Effector CD8-positive, alpha-beta T cell (primary cell): ENCODE measurements at places on chromosomes 12 and 14.

GRCh38 chr12:65125247-65125646 lies 4.1 kb upstream of the WIF1 start:
- DNase-seq, result no peak

GRCh38 chr12:104604995-104605675 lies 148.4 kb downstream of the CHST11 start:
- no peak for DNase-seq

DNA sequence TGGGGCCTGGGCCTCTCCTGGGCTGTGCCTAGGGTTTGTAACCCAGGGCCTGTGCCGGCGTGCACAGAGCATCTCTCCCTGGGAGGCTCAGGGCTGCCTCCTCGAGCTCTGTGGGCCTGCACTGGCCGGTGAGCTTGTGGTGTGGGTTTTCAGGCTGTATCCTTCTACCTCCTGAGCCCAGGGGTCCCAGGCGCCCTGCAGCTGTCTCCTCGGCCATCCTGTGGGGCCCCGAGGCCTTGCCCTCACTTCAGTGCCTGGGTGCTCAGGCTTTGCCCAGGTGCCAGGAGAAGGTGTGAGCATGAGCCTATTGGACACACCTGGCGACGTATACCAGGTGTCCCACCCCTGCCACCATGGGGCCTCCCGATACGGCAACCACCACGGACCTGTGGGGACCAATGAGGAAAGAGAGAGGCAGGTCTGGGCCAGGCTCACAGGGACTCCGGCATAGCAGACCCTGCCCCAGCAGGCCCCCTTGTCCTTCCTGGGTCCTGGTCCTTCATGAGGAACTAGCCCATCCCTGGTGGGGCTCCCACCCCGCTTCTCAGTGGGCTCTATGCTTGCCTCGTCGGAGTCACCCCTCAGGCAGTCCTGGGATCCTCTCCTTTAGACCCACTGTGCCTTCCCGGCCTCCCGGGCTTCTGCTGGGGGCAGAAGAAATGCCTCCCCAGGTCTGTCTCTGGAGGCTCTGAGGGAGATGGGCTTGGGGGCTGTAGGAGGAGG lies 400.2 kb downstream of the TMEM121 start:
- no peak for DNase-seq

- no peak for DNase-seq
Observed at GRCh38 chr14:72715850-72716228, 178.1 kb downstream of the DPF3 start.

- DNase-seq, result no peak
Observed at GRCh38 chr14:94517641-94518257, 8.5 kb upstream of the SERPINA12 start.

- no peak for DNase-seq
Observed at GRCh38 chr12:16112130-16112529, 165.4 kb downstream of the SLC15A5 start.

DNA sequence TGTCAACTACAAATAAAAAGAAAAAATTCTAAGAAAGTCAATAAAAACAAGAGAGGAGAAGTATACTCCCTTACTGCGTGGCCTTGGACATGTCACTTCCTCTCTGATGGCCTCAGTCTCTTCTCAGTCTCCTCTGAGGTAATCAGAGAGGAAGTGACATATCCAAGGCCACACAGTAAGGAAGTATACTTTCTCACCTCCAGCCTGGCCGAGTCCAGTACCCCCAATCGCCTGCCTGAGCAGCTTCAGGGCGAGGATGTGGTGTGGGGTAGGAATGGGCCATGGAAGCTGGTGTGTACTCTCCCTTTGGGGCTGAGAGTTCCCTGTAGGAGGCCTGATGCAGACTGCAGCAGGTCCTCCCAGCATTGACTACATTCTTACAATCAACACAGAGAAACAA lies 15.8 kb downstream of the VDR start:
- no peak for DNase-seq

GRCh38 chr14:39381366-39381765 lies 50.9 kb downstream of the FBXO33 start:
- DNase-seq, result no peak

DNA sequence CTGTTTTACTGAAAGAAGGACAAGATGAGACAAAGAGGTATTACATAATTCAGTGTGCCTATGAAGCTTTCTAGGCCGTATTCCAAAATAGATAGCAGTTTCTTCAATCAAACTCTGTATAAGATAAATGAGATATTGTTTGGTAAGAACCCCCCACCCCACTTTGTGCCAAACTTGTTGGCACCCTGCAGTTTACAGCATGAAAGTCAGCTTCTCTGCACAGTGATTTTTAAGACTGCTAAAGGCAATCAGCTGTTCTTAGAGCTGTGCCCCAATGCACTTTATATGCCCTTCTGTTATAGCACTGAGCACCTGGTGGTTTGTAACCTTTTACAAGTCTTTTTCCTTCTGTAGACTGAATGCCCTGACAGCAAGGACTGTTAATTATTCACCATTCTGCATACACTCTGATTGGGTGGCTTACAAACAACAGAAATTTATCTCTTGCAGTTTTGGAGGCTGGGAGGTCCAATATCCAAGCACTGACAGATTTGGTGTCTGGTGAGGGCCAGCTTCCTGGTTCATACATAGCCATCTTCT lies 76.7 kb downstream of the ANO4 start:
- no peak for DNase-seq

- no peak for DNase-seq
Observed at GRCh38 chr14:104320611-104321086, 182.3 kb downstream of the KIF26A start.

- no peak for DNase-seq
Observed at GRCh38 chr12:132484183-132484890, 5.6 kb upstream of the FBRSL1 start.

DNA sequence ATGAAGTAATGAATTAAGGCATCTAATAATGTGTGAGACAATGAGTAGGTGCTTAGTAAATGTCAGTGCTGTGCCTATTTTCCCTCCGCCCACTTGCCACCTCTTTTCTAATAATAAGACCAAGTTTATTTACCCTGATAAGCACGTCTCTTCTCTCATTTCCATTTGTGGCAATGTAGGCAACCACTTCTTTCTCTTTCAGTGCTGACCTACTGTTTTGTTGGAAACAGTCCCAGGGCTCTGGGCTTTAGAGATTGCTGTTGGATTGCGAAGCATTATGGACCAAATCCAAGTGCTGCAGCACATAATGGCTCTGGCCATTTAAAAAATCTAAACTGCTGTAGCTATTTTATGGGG lies 141.3 kb upstream of the PLEKHG7 start:
- no peak for DNase-seq

GRCh38 chr14:70239802-70240201 lies 51.1 kb upstream of the SLC8A3 start:
- DNase-seq, result no peak

DNA sequence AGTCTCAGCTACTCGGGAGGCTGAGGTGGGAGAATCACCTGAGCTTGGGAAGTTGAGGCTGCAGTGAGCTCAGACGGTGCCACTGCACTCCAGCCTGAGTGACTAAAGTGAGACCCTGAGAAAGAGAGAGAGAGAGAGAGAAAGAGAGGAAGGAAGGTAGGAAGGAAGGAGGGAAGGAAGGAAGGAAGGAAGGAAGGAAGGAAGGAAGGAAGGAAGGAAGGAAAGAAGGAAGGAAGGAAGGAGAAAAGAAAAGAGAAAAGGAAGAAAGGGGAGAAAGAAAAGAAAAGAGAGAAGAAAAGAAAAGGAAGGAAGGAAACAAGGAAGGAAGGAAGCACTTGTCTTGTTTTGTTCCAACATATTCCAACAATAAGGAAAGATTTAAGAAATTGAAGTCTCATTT lies 7.8 kb downstream of the PRKD1 start:
- no peak for DNase-seq

DNA sequence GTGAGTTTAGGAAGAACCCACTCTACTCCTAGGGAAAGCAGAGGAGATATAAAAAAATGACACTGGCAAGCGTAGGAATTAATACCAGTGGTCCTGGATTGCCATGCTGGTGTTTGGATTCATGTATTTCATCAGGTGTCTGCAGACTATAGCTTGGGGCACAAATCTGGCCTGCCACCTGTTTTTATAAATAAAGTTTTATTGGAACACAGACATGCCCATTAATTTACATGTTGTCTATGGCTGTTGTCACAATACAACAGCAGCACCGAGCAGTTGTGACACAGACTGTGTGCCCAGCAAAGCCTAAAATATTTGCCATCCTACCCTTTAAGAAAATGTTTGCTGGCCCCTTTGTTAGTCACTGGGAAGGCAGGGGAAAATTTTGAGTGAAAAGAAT lies 553.2 kb downstream of the VRK1 start:
- DNase-seq, result no peak

- no peak for DNase-seq
Observed at GRCh38 chr12:124780336-124780735, 83.3 kb downstream of the SCARB1 start.

GRCh38 chr12:105915997-105916759 lies 222.6 kb downstream of the NUAK1 start:
- no peak for DNase-seq

- DNase-seq, result no peak
Observed at GRCh38 chr14:60637479-60638315, 11.6 kb downstream of the SIX1 start.

GRCh38 chr12:92058664-92059063 lies 87.0 kb downstream of the BTG1 start:
- no peak for DNase-seq

GRCh38 chr12:75323663-75324062 lies 6.5 kb downstream of the CAPS2 start:
- DNase-seq, result no peak

- no peak for DNase-seq
Observed at GRCh38 chr14:81028461-81028860, 73.0 kb downstream of the TSHR start.

GRCh38 chr12:18432206-18432605 lies 170.9 kb downstream of the PIK3C2G start:
- no peak for DNase-seq

- DNase-seq, result no peak
Observed at GRCh38 chr14:89171168-89171567, 245.9 kb downstream of the FOXN3 start.

DNA sequence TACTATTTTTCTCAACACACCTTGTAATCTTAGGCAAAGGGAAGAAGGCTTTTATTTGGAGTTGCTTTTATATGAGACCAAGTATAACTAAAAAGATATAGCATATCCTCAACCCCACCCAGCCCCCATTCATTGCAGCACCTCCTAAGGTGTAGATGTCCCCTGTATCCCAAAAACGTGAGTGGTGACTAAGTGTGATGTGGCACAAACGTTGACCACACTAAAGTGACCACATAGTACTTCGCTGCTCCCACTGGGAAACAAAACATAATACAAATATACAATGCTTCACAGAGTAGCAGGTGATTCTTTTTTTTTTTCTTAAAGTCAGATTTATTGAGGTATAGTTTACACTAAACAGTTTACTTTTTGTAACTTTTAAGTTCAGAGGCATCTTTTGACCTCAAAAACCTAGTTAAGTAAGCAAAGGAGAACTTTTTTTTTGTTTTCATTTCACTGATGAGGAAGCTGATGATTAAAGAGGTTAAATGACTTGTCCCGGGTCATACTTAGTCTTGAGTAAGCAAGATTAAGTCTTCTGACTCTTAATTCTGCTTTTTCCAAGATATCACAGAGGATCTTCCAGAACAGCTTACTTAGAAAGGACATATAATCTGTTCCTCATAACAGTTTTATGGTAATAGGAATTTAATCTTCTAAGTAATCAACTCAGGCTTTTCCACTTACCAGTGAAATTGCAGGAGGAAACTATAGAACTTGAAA lies 245.2 kb upstream of the PLEKHG7 start:
- DNase-seq, result no peak

DNA sequence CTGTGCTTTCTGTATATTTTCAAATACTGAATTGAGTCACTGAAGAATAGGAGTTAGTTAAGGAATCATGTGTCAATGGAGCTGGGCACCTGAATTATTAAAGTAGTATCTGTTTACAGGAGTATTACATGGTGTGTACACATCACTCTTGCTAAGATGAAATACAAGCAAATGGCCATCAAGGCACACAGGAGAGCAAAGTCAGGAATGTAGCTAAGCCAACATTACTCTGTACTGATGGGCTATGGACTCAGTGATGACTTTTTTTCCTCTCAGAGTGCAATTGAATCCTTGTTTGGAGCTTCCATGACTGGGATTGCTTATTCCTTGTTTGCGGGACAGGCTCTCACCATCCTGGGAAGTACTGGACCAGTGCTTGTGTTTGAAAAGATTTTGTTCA lies 45.5 kb downstream of the SLC4A8 start:
- no peak for DNase-seq

GRCh38 chr14:30532264-30532663 lies 26.7 kb upstream of the G2E3 start:
- no peak for DNase-seq

GRCh38 chr14:22541721-22542120 lies 47.3 kb downstream of the DAD1 start:
- no peak for DNase-seq

GRCh38 chr14:60722107-60722356 lies 2.1 kb downstream of the SIX4 start:
- DNase-seq, result no peak

- no peak for DNase-seq
Observed at GRCh38 chr12:32819424-32819823, 63.7 kb upstream of the YARS2 start.

DNA sequence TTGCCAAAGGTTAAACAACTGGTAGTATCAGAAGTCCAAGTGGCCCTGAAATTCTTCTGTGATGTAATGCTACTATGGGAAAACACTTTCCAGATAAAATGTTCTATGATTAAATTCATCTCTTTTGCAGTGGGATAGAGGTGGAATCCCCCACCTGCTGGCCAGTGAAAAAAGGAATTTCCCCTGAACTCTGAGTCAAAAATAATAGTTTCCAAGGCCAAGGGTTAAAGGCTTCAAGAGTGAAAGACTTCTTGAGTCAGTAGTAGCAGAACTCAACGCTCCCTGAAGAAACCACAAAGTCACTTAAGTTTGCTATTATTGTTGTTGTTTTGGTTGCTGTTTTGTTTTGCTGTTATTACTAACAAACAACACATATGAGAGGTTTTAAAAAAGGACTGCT lies 330.8 kb downstream of the SOX5 start:
- DNase-seq, result no peak

- no peak for DNase-seq
Observed at GRCh38 chr12:45612044-45612794, 117.3 kb upstream of the ARID2 start.

DNA sequence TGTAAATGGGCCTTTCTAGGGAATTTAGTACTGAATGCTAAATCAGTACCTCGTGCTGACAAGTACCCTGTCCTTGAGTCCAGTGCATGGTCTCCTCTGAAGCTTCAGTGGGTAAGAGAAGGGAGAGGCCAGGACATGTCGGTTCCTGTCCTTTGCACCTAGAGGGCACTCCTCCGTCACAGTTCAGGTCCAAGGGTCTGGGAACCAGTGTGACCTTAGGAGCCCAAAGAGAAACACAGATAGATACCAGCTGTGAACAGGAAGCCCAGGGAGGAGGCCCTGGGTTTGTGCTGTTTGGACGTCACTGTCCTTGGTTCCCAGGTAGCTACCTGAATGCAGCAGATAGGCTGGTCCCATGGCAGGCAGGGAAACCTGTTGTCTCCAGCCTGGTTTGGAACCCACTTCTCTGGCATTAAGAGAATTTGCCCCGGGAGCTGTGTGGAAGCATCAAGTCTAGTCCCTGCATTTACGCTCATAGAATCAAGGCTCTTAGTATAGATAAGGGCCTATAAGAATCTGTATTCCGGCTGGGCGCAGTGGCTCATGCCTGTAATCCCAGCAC lies 3.9 kb upstream of the FGF23 start:
- no peak for DNase-seq
